NCI-H1694 (cell line): ENCODE measurements at places on chromosomes 12 and 14.

DNA sequence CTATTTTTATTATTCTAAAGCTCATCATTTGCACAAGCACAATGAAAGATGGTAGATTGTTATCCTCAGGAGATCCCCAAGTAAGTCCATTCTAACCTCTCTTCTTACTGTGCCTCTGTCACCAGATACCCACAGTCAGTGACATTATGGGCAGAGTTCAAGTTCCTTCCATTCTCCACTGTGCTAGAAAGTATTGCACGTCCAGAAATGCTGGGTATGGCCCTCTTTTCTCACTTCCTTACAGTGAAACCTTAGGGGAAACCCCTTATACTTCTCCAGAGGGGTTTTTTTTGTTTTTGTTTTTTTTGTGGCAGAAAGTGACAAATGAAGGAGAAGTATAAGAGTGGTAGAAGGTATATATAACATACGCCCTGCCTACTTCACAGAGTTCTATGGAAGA, 102.9 kb downstream of the DIO2 start:
- DNase-seq: no peak

- no peak for DNase-seq
Measured at GRCh38 chr12:5294274-5295070, 137.4 kb upstream of the NTF3 start.

GRCh38 chr14:32413967-32414640, 85.0 kb downstream of the AKAP6 start:
- no peak for DNase-seq

DNA sequence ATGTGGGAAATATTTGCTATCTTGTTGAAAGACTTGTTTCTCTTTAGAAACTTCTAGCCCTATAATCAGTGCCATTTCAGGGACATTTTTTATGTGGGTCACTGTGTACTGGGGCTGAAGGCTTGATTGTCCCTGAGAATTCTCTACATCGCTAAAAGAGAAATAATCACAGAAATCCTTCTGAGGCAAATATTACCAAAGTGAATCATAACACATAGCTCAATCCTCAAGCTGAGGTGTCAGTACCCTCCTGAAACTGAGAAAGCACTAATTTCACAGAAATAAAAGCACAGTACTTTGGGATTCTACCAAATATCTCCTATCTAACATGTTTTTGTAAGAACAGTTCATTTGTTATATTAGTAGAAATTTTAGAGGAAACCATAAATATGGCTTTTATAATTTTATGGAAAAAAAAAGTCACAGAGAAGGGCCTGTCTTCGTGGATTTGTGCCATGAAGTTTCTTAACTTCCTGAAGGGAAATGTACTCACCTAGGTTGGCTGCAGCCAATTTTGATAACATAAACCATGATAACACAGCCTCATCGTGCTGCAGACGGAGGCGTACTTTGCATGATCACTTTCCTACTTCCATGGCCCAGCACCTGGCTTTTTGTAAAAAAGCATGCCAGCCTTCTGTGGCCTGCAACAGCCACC, 163.7 kb upstream of the HIF1A start:
- no peak for DNase-seq

GRCh38 chr12:89768586-89769482, 60.2 kb upstream of the ATP2B1 start:
- DNase-seq: no peak
